ENCODE measurements at places on chromosomes 4 and X.

DNA sequence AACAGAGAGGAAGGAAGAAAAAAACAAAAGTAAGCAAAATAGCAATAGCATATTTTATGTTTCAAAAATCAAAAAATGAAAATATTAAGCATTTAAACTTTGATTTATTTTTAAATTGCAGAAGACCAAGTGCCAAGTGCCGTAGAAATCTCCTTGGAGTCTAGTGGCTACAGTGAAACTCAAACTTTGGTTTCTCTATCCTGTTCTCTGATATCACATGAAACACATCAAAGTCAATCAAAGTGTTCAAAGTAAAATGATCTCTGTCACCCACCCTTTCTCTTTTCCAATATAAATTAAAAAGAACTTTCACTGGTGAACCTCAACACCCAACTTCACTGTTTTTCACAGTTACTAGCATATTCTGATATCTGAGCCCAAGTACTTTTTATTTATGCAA lies 81.1 kb downstream of the HADH start:
- DNase-seq = no peak

DNA sequence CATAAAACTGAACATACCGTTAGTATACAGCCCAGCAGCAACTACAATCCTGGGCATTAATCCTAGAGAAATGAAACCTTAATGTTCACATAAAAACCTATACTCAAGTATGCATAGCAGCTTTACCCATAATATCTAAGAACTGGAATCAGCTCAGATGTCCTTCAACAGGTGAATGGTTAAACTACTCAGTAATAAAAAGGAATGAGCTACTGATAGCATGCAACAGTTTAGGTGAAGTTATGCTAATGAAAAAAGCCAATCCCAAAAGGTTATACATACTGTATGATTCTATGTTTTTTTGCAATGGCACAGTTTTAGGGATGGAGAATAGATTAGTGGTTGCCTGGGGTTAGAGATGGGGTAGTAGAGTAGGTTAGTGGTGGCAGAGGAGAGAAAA lies 9.3 kb downstream of the HTT start:
- no peak for DNase-seq

DNA sequence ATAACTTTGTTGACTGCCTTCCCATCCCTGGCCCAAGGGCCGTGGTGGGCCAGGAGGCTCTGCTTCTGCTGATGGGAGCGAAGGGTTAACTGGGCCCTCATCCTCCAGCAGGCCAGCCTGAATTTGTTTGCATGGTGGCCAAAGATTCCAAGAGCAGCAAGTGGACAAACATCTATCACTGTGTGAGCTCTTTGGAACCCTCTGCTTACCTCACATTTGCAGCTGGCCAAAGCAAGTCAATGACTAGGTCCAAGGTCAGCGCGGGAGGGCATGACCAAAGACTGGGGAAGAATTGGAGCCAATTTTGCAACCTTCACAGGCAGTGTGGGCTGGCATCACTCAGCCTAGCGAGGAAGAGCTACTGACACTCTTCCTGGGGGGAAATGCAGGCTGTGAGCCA lies 67.8 kb upstream of the ATP6AP2 start:
- no peak for DNase-seq

DNA sequence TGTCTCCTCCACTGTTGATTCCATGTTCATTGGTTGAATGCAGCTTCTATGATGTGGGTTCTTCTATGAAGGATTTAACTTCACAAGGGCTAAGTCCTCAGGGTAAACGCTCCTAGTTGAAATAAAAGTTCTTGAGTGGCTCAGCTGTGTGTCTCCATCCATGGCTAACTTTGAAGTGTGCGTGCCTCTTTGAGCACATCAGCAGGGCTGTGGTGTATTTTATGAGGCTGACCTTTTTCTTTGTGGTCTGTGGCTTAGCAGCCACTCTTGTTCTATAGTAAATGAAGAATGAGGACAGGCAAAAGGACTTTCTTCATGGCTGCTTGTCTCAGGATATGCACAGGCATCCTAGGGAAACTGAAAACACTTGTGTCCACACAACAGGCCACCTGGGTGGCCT lies 88.5 kb downstream of the KIT start:
- no peak for DNase-seq

DNA sequence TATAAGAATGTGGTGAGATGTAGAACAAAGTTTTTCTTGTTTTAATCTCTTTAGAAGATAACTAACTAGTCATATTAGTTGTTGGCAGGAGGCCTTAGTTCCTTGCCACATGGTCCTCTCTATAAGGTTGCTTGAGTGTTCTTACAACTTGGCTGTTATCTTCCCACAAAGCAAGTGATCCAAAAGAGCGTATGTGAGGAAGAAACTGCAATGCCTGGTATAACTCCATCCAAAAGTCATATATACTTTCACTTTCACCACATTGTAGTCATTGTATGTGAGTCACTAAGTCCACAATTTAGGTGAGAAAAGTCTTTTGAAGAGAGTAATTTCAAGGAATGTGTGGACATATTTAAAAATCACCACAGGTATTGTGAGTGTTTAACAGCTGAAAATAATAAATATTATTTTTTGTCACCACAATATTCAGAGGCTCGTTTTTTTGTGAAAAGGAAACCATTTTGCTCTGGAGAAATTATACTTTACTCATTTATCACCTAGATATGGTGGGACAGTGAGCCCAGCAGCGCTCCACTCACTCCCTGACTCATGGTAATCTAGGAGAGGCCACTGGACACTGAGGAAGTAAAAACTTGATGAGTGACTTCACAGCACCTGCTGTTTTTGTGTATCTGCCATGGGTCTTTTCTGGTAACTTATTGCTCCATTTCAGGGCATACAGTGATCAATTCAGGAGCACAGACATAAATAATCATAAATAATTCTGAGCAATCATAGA lies 369.4 kb upstream of the NDST3 start:
- no peak for DNase-seq

All from activated CD8-positive, alpha-beta memory T cell treated with anti-CD3 and anti-CD28 coated beads for 1 hour (primary cell).